NCI-H446 (cell line): ENCODE measurements at places on chromosomes 3 and 15.

DNA sequence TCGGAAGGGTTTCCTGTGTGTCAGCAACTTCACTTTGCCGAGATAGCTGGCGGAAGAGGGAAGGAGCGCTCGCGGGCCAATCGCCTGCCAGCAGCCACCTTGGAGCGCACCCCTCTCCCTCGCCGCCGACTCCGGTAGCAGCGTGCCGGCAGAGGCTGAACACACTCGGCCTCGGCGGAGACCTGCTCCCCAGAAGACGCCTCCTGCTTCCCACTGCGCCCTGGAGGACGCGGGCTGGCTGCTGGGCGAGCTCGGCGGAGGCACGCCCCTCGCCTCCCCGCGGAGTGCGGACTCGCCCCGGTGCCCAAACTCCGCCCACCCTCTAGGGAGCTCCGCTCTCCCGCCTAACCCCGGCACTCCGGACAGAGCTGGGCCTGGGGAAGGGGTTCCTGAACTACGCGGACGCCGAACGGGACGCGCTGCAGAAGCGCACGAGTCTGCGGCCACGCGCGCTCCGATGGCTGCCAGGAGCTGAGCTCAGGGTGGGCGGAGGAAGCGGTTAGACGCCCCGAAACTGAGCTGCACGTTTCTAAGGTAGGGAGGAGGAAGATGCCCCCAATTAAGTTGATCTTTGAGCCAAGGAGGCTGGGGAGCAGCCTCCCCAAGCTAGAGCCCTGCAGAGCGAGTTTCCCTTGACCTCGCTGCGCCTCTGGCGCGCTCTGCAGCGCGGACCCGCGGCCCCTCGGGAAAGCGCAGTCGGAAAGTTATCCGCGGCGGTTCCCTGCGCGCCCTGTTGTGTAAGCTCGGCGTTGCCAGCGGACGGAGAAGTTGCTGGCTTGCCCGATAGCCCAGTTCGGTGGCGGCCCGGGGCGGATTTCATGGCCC, at the start of gene P2RY1:
TSS of gene P2RY1 (plus strand) at position 356 of the 825 bp plus-strand sequence. CDS start 652 bp downstream, outside the sequence.
- peak; percentile 30 for DNase-seq

DNA sequence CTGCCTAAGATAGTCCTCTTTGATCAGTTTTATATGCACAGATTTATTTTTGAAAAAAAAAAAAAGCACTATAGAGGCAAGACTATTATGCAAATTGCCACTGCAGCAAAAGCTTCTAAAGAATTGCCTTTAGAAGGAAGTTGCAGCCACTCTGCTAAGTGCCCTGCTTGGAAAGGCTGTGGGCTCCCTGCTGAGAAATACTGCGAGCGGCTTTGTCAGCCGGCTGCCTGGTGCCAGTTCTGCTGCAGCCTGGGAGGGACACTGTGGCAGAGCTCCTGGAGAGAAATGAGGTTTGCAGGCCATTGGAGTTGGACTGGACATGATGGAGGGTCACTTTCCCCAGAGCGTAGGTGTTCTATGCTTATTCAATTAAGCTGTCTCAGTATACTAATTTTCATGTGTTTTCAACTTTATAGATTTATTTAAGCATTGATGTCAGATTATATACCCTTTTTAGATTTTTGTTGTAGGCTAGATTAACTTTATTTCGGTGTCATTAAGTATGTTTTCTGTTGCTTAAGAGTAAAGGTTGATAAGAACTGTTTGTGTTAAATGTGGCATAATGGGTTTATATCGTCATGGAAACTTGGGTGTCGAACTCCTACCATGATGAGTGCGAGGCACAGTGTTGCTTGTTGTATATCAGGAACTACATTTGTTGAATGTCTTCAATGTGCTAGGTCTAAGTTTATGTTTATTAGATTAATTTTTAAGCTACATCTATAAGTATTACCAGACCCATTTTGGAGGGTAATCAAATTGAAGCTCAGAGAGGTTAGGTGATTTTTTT, 6.6 kb downstream of the MAP2K5 start:
- peak; percentile 66 for DNase-seq

GRCh38 chr3:122572940-122573412, 4.5 kb upstream of the PARP15 start:
- no peak for DNase-seq

DNA sequence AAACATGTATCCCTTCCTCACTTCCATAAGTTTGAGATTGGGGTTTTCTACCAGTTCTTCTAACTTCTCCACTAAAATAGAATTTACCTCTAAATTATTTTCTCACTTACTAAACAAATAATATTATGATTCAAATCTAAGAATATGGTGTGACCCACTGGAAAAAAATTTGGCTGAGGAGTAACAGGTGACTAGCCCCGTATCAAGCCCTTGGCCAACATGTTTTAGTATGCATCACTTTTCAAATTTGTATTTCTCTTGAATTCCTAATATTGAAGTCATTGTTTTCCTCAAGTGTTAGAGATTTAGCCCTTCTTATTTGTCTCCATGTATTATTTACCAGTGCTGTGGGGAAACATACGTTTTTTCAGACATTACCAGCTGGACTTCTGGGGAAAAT, 759.4 kb downstream of the NSUN3 start:
- DNase-seq: no peak

DNA sequence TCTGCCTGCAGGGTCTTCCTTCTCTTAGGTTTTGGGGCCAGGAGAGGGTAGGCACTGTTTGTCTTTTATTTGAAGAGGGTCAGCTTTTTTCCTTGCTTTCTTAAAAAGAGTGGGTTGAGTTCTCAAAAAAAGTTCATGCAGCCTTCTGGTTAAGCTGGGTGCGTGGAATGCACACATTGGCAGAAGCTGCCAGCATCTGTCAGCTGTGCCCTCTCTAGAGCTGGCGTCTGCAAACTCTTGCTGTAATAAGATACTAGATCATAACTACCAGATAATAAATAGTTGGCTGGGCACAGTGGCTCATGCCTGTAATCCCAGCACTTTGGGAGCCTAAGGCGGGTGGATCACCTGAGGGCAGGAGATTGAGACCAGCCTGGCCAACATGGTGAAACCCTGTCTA, 373.4 kb downstream of the OCA2 start:
- DNase-seq: no peak
